SJSA1 (cell line): ENCODE measurements at places on chromosomes 2 and 18. TPM values are rescaled to one million over a fixed set of nuclear protein-coding genes. Genes with fewer than 3 reads are reported as not detected.

DNA sequence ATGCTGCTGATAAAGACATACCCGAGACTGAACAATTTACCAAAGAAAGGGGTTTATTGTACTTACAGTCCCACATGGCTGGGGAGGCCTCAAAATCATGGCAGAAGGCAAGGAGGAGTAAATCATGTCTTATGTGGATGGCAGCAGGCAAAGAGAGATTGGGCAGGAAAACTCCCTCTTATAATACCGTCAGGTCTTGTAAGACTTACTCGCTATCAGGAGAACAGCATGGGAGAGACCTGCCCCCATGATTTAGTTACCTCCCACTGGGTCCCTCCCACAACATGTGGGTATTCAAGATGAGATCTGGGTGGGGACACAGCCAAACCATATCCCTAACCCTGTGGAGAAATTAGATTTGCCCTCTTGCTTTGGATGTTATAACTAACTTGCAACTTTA is 1068.0 kb upstream of the ZEB2 start:
- no peaks in the 10 kb centered on the region; the same call in 1 of the 2 replicates for H3K4me1 ChIP-seq
- no peak overlapping the region for H3K4me3 ChIP-seq

Gene ANKRD62
- total RNA-seq = not detected in 2 replicates

DNA sequence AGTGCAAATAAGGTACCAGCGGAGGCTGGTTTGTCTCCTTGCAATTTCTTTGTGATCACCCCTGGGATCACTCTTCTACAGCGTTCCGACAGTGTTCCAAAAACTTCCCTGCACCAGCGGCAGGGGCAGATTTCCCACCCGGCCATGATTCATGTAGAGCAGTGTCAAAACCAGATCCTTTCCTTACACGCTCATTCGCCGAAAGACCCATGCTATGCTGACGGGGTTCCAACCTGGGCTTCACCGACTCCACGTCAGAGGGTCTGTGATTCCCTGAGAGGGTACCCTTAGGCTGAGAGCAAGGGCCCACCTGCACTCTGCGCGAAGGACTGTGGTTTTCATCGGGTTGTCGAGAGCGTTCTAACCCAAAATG is 423 bp upstream of the TTC27 start:
- H3K4me3 ChIP-seq = peak overlapping the region; percentile 55
- peaks cover 8% of the 10 kb centered on the region for H3K4me1 ChIP-seq
- no peaks in the 10 kb centered on the region for H3K27me3 ChIP-seq
- H3K27ac ChIP-seq = no peak overlapping the region

DNA sequence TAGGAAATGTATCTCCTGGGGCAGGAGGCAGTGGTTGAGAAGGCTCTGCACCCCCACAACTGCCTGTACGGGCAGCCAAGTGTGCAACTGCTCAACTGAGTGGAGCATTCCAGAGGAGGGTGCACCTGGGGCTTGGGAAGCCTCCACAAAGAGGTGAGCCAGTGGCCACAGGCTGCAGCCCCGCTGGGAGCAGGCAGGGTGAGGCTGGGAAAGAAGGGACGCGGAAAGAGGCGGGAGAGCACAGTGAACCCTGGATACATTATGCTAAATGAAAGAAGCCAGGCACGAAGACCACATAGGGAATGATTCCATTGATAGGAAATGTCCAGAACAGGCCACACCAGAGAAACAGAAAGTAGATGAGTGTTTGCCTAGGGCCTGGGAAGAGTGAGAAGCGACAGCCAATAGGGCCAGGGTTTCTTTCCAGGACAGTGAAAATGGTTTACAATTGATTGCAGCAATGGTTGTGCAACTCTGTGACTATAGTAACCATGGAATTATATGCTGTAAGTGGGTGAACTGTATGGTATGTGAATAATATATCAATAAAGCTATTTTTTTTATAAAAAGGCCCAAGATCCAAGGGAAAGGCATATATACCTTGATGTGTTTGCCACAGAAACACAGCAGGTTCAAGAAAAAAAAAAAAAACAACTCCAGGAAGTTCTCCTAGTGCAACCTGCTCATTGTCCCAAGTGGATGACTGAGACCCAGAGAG is 82.4 kb downstream of the DDX1 start:
- no peaks in the 10 kb centered on the region for H3K36me3 ChIP-seq
- no peak overlapping the region for H3K4me3 ChIP-seq
- no peak for DNase-seq
- no peaks in the 10 kb centered on the region for H3K27me3 ChIP-seq
- no peaks in the 10 kb centered on the region for H3K4me1 ChIP-seq

DNA sequence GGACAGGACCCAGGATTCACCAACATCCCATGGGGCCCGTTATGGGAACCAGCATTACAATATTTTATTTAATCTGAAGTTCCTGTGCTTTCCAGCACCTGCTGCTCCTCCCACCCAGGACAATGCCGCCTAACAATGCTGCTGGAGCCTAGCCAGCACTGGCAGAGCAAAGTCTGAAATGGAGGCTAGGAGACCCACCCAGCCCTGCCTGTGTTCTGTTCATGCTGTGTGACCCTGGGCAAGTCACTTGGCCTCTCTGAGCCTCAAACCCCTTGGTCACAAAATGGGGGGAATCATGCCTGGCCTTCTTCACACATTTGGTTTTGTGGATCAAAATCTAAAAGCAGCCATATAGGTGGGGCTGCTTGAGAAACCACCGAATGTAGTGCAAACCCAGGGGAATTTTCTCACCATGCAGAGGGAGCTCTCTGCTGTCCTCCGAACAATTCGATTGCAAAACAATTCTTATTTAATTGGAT is 38.5 kb upstream of the ODC1 start:
- H3K27ac ChIP-seq = no peak overlapping the region
- H3K4me1 ChIP-seq = no peaks in the 10 kb centered on the region
- peaks cover 20% of the 10 kb centered on the region for H3K27me3 ChIP-seq

DNA sequence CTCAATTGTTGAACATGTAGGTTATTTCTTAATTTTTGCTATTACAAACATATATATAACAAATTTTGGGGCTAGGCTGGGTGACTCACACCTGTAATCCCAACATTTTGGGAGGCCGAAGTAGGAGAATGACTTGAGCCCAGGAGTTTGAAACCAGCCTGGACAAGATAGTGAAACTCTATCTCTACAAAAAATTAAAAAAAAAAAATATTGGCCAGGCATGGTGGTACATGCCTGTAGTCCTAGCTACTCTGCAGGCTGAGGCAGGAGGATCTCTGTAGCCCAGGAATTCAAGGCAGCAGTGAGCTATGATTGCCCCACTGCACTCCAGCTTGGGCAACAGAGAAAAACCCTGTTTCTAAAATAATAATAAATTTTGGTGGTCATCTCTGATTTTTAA is 23.5 kb downstream of the SLC4A1AP start:
- no peak overlapping the region for H3K27ac ChIP-seq
- no peak overlapping the region for H3K4me3 ChIP-seq
- DNase-seq = no peak
- peaks cover 16% of the 10 kb centered on the region for H3K4me1 ChIP-seq

GRCh38 chr2:128646691-128647090 is 328.0 kb upstream of the HS6ST1 start:
- DNase-seq = no peak
- no peak overlapping the region for H3K27ac ChIP-seq
- H3K27me3 ChIP-seq = no peaks in the 10 kb centered on the region
- H3K4me3 ChIP-seq = no peak overlapping the region
- no peaks in the 10 kb centered on the region for H3K4me1 ChIP-seq

DNA sequence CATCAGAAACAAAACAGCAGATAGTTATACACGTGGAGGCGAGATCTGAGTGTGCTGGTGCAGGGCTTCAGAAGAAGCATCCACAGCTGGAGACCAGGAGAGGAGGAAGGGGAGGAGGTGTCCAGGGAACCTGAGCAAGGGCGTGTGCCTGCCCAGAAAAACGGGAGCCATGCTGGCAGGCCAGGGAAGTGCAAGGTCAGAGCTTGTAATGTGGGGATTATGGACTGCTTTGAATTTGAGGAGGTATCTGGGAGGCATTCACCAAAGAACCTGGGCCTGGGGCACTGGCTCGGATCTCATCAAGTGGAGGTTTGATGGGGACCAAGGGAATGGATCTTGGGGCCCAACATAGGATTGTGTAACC is 12.6 kb downstream of the PSD4 start:
- no peaks in the 10 kb centered on the region for H3K4me1 ChIP-seq
- H3K27ac ChIP-seq = no peak overlapping the region
- no peak for DNase-seq
- H3K27me3 ChIP-seq = peaks cover 3% of the 10 kb centered on the region; the same call in 1 of the 2 replicates
- H3K4me3 ChIP-seq = no peak overlapping the region
- no peaks in the 10 kb centered on the region for H3K36me3 ChIP-seq

- H3K27ac ChIP-seq = peak overlapping the region; percentile 98
- H3K4me3 ChIP-seq = no peak overlapping the region
- peak; percentile 96 for DNase-seq
- H3K36me3 ChIP-seq = peaks cover 12% of the 10 kb centered on the region
Measured at GRCh38 chr2:177397481-177398289, 5.1 kb downstream of the AGPS start.

DNA sequence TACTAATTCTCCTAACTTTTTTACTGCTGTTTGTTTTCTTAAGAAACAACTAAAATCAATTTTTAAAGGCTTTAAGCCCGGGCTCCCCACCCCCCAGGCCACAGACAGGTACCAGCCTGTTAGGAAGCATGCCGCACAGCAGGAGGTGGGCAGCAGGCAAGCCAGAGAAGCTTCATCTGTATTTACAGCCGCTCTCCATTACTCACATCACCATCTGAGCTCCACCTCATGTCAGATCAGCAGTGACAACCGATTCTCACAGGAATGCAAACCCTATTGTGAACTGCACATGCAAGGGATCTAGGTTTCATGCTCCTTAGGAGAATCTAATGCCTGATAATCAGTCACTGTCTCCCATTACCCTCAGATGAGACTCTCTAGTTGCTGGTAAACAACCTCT is 517.0 kb downstream of the NRXN1 start:
- no peak for DNase-seq
- no peak overlapping the region for H3K4me3 ChIP-seq
- no peaks in the 10 kb centered on the region for H3K4me1 ChIP-seq
- H3K27ac ChIP-seq = no peak overlapping the region
- no peaks in the 10 kb centered on the region for H3K27me3 ChIP-seq

Gene DYNAP
- not detected in 2 replicates for total RNA-seq

DNA sequence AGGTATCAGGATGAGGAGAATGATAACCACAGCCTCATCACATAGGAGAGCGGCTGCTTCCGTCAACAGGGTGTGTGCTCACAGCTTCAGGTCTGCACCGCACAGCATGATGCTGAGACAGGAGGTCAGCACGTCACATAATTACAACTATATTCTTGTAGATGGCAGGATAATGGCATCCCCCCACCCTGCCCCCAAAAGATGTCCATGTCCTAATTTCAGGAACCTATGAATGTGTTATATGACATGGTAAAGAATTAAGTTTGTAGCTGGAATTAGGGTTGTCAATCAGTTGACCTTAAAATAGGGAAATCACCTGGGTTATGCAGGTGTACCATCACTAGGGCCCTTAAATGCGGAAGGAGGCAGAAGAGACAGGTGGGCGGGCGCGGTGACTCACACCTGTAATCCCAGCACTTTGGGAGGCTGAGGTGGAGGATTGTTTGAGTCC is 73.9 kb downstream of the ARL4C start:
- no peak for DNase-seq
- peak overlapping the region; percentile 65 for H3K27ac ChIP-seq

- H3K4me1 ChIP-seq = no peaks in the 10 kb centered on the region
- H3K36me3 ChIP-seq = no peaks in the 10 kb centered on the region
- no peak overlapping the region for H3K4me3 ChIP-seq
- no peak for DNase-seq
- no peaks in the 10 kb centered on the region for H3K27me3 ChIP-seq
Measured at GRCh38 chr2:168971261-168971660, 59.9 kb downstream of the ABCB11 start.

Gene ASIC4
- not detected in 2 replicates for total RNA-seq

Gene LOXL3
- 10.4 and 14.8 TPM in 2 replicates for total RNA-seq

Gene CYRIA
- total RNA-seq = 1.00 and 1.7 TPM in 2 replicates

Gene NT5DC4
- not detected in 2 replicates for total RNA-seq

Gene TXNDC2
- total RNA-seq = 0.05 TPM in 1 of 2 replicates, not detected in the other
